ENCODE measurements at places on chromosomes 6 and 20.

DNA sequence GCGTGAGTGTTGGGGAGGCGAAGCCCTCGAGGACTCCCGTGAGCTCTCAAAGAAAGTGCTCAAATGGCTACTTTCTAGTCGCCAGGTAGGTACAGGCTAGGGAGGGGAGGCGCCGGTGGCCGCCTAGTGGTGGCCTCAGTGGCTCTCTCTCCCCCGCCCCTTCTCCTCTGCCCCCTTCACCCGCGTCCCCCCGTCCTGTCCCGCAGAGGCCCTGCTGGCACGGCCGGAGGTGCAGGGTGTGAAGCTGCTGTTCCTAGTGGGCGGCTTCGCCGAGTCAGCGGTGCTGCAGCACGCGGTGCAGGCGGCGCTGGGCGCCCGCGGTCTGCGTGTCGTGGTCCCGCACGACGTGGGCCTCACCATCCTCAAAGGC is 16.3 kb downstream of the ADISSP start:
- DNase-seq = no peak

DNA sequence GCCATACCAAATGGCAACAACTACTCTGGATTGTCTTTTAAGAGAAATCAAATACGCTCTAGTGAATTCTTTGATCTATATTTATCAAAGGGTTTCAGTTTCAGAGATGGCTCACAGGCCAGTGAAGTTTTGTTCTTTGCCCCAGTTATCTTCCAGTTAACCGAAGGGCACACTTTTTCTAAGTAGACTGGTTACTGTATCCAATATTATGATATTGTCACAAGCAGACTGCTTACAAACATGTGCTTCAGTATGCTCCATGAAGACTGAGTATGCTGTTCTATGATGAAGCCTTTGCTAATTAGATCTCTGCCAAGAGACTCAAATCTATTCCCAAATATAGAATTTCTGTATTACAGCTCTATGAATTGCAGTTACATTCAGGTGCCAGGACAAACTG is 181.1 kb downstream of the REV3L start:
- no peak for DNase-seq

- DNase-seq = no peak
Measured at GRCh38 chr6:53432318-53433161, 83.8 kb upstream of the ELOVL5 start.

DNA sequence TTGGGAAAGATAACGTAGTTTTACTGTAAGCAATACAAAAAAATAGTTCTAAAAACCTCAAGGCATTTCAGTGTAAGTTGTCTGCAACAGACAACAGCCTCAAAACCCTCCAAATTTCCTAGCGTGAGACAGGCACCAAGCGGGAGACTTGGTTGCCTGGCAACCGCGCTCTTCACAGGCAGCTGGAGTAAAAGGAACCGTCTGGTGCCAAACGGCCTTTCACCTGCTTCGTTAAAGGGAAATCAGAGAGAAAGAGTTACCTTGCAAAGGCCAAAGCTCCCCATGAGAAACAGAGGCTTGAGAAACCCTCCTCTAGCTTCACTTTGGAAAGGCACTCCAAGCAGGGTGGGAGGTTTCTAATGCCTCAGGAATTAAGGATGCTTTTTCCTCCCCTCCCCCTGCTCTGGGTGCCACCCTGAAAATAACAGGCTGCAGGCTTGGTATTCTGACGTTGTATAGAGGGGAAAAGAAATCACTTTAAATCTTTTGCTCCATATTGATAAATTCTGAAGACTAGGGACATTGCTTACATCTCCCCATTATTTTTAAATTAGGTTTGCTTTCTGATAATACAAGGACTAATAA is 129.7 kb upstream of the UFL1 start:
- DNase-seq = no peak

DNA sequence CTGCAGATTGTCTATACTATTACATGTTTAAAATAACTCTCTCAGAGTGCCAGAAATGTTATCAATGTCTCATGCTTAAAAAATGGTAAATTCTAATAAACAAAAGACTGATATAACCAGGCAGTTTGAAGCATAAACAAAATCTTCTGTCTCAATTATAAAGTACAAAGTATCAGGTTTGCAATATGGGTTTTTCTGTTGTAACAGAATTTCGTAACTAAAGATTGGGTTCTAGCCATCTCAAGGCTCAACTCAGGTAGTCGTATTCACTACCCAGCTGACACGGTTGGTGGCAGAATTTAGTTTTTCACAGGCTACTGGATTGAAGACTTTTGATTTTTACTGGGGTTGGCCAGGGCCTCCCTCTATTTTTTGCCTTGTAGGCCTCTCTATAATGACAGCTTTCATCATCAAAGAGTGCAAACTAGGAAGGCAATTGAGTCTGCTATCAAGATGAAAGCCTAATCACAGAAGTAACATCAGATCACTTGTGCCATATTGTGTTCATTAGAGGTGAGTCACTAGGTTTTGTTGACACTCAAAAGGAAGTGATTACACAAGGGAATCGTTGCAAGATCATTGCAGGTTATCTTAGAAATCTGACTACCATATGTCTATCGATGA is 3.6 kb downstream of the CYP39A1 start:
- no peak for DNase-seq

GRCh38 chr6:116399287-116399686 is 28.5 kb downstream of the DSE start:
- DNase-seq = no peak

DNA sequence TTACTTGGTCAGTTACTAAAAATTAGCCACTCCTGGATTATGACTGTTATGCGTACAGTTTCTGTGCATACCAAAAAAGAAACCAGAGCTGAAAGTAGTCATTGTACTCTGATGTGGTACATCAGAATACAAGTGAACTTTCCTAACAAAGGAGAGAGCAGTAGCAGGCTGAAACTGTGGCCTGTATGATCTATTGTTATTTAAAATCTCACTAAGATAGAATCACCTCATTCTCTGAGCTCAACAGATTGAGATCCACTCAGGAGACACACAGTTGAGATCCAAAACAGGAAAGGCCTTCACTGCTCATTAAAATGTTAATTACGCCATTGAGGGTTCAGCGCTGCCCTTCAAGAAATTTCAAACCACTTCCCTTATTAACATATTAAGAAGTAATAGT is 576.4 kb downstream of the LMBRD1 start:
- DNase-seq = no peak

DNA sequence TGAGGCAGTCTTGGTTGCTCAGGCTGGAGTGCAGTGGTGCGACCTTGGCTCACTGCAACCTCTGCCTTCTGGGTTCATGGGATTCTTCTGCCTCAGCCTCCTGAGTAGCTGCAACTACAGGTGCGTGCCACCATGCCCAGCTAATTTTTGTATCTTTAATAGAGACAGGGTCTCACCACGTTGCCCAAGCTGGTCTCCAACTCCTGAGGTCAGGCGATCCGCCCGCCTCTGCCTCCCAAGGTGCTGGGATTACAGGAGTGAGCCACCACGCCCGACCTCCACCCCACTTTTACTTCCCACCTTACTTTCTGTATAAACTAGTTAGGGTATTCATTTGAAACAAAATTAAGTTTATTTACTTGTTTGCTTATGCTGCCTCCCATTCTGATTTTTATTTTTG is 86.5 kb downstream of the NCOA3 start:
- no peak for DNase-seq

DNA sequence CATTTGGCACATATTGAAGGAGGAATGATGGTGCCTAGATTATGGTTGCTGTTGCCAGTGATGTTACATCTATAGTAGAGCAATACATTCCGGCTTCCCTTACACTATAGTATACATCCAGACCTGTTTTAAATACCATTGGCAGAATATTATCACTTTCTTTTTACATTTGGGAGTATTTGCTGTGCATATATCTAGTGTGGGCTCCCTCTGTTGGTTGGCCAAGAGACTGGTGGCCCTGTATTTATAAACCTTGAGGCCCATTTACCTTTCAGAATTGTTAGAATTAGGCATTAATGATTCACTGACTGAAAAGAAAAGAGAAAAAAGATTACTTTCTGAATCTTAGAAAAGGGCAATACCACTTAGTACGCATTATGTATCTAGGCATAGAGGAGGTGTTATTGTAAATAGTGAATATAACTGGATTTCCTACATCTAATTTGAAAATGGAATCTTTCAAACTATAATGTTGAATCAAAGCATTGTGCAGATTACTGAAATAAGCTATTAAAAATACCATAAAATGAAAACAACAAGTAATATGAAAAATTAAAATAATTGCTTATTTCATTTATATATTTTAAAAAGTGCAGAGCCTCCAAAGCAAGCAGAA is 628.8 kb upstream of the MAN1A1 start:
- no peak for DNase-seq

- no peak for DNase-seq
Measured at GRCh38 chr6:5541751-5542432, 280.6 kb downstream of the FARS2 start.

DNA sequence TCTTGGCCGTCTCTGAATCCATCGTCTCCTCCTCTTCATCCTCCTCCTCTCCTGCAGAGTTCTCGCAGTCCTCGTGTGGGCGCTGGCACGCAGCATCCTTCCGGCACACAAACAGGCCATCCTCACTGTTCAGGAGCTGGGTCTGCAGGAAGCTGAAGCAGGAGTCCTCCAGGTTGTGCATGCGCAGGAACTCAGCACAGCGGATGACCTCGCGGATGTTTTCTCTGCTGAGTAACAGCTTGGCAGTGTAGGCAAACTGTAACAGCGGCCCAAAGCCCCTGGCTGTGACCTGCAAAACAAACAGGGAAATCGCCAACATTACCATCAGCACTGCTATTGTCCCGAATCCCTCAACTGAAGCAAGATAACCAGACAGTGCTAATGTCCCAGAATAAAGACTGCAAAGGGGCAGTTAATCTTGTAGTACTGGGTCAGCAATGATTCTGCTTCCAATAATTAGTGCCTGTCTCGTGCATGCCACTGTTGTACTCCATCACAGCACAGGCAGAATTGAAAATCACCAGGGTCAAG is 57.4 kb downstream of the GJA10 start:
- no peak for DNase-seq

DNA sequence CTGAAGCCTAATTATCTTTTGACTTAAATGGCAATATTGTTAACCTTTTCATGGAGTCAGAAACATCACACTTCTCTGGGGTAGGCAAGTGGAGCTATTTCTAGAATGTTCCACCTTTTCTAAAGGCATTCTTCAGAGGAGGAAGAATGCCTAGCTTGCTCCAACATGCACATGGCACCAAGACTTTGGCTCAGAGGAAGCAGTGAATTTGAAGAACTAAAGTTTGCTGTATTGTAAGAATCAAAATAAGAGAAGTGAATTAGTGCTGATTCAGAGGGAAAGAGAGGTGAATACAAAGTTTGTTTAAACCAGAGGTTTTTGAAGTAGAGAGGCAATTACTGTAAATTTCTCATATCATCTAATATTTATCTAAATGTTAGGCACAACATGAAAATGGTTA is 92.2 kb downstream of the SOBP start:
- no peak for DNase-seq

DNA sequence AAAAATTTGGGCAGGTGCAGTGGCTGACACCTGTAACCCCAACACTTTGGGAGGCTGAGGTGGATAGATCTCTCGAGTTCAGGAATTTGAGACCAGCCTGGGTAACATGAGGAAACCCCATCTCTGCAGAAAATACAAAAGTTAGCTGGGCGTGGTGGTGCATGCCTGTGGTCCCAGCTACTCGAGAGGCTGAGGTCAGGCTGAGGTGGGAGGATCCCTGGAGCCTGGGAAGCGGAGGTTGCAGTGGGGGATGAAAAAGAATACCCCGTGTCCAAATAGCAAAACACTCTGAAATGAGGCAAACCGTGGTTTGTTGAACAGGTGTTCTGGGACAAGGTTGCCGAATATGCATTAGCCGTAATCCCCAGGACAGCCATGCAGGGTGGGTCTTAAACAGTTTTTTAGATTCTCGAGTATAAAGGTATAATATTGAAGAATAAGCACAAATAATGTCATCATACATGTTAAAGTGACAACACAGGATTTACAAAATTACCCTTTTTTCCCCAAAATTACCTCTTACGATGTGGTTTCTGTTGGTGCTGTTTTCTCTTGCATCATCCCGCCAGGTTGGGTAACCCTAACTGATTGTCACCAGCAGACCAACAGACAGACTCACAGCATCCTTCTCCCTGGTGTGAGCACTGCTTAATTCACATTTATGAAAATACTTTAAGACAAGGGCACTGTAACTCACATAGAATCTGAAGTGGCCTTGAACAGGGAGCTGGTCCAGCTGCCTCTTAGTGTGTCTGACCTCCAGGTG is 9.1 kb downstream of the DNAJC5 start:
- DNase-seq = no peak

GRCh38 chr6:43250992-43251373 is 7.7 kb downstream of the TTBK1 start:
- DNase-seq = no peak

GRCh38 chr6:93272211-93272610 is 147.1 kb downstream of the EPHA7 start:
- DNase-seq = no peak

GRCh38 chr20:37511610-37512275 is 9.3 kb upstream of the NNAT start:
- DNase-seq = no peak

DNA sequence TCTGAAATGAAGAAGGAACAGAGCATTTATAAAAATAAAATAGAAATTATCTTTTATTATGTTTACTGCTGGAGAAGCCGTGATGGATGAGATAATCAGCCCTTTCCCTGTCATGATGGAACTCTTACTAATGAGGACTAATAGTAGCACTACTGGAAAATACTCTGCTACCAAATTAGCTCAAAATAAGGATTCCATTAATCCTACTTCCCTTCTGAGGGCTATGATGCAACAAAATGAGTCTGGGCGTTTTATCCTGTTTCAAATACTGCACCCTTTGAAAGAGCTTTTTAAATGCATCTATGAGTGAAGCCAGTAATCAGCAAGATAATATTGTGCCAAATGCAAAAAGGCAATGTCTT is 59.3 kb upstream of the CARMIL1 start:
- no peak for DNase-seq

DNA sequence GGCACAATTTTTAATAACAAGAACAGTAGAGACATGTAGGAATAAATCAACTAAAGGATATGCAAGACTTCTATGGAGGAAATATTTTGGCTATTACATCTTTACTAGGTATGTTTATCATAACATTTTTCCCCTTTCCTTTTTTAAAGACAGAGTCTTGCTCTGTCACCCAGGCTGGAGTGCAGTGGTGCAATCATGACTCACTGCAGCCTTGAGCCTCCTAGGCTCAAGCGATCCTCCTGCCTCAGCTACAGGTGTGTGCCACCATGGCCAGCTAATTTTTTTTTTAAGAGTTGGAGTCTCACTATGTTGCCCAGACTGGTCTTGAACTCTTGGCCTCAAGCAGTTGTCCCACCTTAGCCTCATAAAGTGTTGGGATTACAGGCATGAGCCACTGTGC is 37.0 kb downstream of the AKAP7 start:
- DNase-seq = no peak

- DNase-seq = no peak
Measured at GRCh38 chr6:31967926-31968320, 4.0 kb downstream of the DXO start.

DNA sequence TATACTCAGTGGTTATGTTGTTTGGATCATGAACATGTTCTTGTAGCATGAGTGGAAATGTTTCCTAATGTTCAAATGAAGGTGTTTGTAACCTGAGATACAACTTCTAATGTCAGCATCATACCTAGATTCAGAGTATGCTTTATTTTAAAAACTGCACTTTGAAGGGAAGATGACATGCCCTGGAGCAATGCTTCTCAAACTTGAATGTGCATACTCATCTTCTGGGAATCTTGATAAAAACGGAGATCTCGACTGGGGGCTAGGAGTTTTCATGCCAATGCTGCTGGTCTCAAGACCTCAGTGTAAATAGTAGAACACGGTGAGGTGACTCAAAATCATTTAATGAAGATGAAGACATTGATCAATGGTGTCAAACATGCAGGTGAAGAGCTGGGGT is 440.0 kb upstream of the NOX3 start:
- no peak for DNase-seq

- no peak for DNase-seq
Measured at GRCh38 chr6:21270636-21271201, 322.8 kb upstream of the SOX4 start.
